ENCODE measurements at places on chromosomes 4 and X.

DNA sequence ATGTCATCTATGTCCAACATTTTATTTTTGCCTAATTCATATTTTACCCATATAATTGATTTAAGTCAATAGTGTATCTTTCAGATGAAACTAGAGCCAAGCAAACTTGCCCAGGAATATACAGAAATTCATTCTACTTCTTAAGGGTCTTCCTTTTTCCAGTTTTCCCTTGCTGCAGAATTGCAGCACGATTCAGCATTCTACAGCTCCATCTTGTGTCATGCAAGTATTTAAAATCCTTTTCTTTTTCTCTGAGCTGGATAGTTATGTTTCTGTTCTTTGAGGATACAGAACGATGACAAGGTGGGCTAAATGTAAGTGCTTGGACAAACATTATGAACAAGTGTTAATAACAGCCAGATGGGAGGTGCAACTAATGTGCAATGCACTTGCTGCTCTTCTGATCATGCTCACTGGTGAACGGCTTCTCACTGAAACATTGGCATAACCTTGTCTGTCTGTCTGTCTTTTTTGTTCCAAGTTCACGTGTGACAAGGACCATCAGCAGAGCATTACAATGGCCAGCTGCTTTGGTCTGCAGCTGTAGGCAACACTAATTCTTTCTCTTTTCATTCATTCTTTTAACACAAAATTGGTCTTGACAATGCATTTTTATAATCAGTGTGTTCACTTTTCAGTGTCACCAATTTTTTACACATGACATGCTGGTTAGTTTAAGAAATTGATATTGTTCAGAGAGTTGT, 1821.7 kb downstream of the ARAP2 start:
- peak; percentile 3 for DNase-seq

DNA sequence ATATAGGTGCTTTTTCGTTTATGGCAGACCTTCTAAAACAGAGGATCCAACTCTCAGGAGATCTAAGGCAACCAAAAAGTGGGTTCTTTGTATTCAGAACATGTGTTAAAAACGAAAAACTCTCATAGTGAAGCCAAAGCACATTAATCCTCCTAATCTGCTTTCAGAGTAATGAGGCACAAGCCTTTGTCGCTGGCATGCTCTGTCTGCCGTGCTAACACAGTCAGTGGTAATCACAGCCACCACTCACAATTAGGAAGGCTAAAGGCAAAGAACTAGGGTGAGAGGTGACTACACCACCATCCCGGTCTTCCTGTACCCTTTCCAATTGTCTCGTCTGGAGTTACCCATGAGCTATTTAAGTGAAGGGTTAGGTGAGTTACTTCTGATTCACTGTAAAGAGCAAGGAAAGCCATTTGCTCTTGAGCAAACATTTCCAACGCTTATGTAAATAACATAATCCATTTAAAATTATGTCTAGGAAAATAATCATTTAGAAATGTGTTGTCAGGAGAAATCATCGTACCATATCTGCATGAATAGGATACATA, 40.7 kb downstream of the NPY2R start:
- no peak for DNase-seq

GRCh38 chrX:138378876-138379275, 332.6 kb downstream of the FGF13 start:
- no peak for DNase-seq

- no peak for DNase-seq
Measured at GRCh38 chr4:66972087-66972486, 573.2 kb downstream of the CENPC start.

DNA sequence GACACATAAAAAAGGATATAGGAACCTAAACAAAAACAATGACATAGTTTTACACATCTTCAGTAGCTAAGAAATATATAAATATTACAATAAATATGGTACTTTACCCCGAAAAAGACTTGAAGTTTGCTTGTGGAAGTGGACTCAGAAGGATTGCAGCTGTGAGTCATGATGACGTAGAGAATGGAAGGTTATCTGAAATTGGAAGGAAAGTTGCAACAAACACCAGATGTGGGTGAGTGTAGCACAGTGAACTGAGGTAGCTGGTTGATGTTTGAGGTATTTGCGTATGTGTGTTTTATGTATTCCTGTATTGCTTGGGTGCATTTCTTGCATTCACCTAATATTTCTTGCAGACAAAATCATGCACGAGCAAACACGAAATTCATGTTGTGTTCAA, 113.0 kb downstream of the ARX start:
- DNase-seq: no peak

All from SW 1271 (cell line).